ENCODE measurements at places on chromosomes 7 and 10. TPM values are rescaled to one million over a fixed set of nuclear protein-coding genes. Genes with fewer than 3 reads are reported as not detected.

GRCh38 chr10:12710594-12711349, 290.7 kb downstream of the CCDC3 start:
- DNase-seq: peak; percentile 87

- no peak for DNase-seq
These were observed 637.5 kb upstream of the GALNT17 start for GRCh38 chr7:70494225-70495032.

DNA sequence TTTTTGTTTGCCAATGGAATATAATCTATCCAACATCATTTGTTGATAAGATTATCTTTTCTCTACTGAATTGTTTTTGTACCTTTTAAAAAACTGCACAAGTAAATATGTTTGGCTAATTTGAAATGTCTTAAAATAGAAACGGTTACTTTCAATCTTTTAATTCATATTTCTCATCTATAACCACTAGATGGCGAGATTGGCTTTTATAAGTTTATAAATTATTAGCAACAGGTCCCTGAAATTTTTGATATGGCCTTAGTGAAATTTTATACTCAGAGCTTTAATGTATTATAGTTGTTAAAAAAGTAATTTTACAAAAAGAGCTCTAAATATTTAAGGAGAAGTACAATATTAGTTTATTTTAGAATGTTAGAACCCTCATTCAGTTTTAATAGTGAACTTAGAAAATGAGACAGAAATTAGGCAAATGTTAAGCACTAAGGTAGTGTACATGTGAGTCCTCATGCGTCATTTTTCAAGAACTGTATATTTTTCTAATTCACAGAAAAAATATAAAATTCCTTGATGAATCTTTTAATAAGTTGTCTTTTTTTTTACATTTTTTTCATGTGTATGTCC, 592.5 kb downstream of the ARL4A start:
- peak; percentile 90 for DNase-seq

DNA sequence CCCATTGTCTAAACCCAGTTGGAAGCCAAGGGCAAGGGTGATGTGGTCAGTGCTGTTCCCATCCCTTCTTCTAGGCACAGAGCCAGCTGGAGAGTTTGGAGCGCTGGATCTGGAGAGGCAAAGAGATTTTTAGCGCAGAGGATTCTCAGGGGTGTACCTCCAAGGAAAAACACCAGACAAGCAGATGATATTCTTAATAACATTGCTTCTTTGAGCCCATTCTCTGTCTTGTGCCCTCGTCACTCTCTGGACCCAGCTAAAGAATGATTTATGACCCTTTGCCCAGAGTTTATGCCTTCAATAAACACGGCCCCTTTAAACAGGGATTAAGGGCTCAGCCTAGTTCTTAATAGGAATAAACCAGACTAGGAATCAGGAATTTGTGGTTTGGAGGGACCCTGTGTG, 4.7 kb upstream of the HIP1 start:
- DNase-seq: no peak

GRCh38 chr7:99373091-99374066, 1.2 kb upstream of the ARPC1B start:
- DNase-seq: no peak

GRCh38 chr10:37552881-37553280, 304.5 kb downstream of the ZNF248 start:
- DNase-seq: no peak

DNA sequence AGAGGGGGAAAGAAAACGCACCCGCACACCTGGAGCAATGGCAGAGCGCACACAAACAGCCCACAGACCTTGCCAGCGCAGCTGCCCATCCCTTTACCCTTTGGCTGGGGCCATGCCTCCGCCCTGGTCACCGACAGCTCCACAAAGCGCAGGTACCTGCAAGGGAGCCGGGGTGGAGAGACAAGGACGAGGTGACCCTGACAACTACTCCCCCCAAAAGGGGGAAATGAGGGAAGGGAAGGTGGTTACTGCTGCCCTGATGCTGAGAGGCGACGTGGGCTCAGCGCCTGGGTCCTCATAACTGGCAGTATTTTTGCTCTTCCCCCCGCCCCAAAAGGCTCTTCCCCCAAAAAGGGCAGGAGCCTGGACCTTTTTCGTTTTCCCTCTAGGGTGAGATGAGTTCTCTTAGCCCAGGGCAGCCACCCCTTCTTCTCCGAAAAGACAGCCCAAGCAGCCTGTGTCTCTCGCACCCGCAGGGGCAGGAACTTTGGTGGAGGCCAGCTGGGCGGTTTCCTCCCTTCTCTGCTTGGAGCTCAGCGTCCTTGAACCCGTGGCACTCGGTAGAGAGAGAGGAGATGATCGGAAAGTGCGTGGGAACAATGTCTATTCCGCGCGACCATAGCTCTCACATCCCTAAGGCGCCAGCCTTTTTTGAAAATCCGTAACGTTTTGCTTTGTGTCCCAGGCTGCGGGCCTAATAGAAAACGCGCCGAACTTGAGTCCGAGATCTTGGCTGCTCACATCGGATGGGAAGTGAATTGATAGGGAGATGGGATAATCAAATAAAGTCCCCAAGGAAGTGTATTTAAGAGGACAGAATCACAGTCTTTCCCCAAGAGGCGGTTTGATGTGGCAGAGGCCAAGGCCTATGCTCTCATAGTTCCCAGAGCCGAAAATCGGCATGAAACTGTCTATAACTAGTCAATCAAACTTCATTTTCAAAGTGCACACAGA, 1.0 kb downstream of the NKX2-3 start:
- DNase-seq: no peak

GRCh38 chr7:109552017-109552416, 982.3 kb downstream of the DNAJB9 start:
- DNase-seq: no peak

DNA sequence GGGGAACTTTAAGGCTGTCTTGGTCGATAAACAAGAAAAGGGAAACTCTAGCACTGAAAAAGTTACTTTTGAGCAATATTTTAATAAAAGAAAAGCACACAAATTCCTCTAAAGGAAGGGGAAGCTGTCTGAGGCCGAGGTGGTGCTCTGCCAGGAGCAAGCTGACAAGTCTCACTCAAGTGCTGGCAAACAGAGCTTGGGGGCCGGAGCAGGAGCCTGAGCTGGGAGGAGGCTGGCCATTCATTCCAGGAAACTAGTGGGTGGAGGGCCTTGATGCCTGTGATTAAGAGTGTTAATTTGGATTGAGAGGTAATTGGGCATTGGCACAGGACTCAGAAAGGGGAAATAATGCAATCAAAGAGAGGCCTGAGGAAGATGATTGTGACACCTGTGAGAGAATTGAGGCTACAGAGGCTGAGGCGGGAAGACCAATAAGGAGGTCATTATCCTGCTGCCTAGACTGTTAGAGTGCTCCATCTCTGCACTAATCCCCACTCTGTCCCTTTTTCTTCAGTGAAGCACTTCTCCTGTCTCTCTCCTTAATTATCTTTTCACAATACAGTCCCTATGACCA, 154.9 kb upstream of the COL1A2 start:
- DNase-seq: no peak

DNA sequence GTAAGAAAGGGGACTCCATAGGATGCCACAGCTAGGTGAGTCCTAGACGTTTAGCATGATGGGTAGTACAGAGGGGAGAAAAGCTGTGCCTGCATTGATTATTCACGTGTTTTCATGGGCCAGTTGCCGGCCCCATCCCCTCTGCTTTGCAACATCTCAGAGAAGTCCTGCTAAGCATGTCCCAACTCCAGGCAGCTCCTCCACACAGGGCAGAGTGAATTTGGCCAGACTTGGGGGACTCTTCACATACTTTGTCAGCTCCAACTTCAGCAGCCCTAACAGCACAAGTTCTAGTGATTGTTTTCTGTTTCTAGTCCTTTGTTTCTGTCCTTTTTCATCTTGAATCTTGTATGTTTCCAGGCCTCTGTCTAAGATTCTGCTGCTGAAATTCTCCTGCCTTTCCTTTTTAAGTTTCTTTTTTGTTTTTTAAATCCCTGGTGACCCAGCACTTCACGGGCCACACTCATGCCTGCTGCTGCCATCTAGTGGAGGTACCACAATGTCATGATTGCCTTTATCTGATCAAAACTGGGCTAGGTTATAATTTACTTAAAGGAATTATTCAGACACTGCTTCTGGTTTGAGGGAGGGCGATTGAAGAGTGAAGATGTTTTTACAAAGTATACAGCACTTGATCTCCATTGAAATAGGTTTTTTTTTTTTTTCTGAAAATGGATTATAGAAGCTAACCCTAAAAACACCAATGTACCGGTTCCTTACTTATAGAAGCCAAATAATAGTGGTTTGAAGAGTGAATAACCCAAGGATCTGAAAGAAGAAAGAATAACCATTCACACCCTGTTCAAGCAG, 276.9 kb downstream of the CSTF2T start:
- DNase-seq: peak; percentile 65

GRCh38 chr10:114483575-114483974, 79.3 kb upstream of the AFAP1L2 start:
- DNase-seq: no peak

- no peak for DNase-seq
These were observed 184.2 kb upstream of the BET1 start for GRCh38 chr7:94188350-94188749.

- no peak for DNase-seq
These were observed 114.0 kb downstream of the WDR37 start for GRCh38 chr10:1169981-1170866.

- DNase-seq: no peak
These were observed 96.1 kb downstream of the FAM53B start for GRCh38 chr10:124648131-124648475.

DNA sequence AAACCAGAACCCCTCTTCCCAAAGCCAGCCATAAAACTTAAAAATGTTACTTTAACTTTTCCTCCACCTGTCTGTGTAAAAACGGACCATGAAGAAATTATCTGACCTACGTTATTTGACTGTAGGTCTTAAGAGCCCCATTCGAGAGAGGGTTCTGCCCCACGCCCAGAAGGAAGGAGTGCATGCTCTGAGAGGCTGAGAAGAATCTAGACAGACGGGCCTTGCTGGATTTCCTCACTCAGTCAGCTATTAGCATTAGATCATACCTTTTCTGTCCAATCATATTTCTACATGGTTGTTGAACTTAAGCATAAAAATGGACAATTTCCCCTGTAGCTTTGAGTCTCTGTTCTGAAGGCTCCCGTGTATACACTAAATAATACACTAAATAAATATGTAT, 38.1 kb upstream of the WDR11 start:
- no peak for DNase-seq

- DNase-seq: no peak
These were observed 32.2 kb downstream of the KCNH2 start for GRCh38 chr7:150945853-150946420.

GRCh38 chr10:131556897-131557495, 245.5 kb upstream of the TCERG1L start:
- DNase-seq: no peak

DNA sequence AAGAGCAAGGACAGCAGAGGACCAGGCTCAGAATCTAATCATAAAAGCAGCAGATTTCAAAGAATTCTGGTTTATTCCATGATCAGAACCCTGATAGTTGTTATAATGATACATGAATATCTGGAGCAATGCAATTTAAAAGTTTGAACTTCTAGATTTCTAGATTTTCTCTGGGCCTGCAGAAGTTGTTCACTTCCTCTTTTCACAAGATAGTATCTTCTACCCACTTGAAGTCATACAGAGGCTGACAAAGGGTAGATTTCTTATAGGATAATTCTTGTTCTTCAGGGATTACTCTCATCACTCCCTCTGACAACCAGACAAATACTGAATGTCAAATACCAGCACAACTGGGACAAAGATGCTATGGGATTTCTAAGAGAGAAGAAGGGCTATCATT, 320.0 kb upstream of the ETV1 start:
- DNase-seq: no peak

DNA sequence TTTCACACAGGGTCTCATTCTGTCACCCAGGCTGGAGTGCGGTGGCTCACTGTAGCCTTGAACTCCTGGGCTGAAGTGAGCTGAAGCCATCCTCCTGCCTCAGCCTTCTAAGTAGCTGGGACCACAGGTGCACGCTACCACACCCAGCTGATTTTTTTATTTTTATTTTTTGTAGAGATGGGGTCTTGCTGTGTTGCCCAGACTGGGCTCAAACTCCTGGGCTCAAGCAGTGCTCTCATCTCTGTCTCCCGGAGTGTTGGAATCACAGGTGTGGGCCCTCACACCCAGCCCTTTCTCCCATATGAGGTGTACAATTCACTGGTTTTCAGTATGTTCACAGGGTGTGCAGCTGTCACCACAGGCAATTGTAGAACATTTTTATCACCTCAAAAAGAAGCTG, 5.2 kb downstream of the INPP5A start:
- no peak for DNase-seq

ZC3HAV1L gene
- total RNA-seq: 0.25 TPM

GRID2IP gene
- total RNA-seq: not detected

DLD gene
- total RNA-seq: 103 TPM

CPA2 gene
- total RNA-seq: not detected

HELLS gene
- 41.2 TPM for total RNA-seq

ENTPD7 gene
- total RNA-seq: 4.9 TPM

CALML3 gene
- total RNA-seq: not detected

PTPN12 gene
- total RNA-seq: 6.2 TPM

BTBD16 gene
- not detected for total RNA-seq

COL1A2 gene
- not detected for total RNA-seq

OLAH gene
- total RNA-seq: not detected

SCIN gene
- total RNA-seq: not detected

CPVL gene
- total RNA-seq: not detected

SPDYE16 gene
- total RNA-seq: not detected

ZNF783 gene
- total RNA-seq: 50.0 TPM
